ENCODE measurements at places on chromosomes 3 and 15.

- no peak for DNase-seq
These were observed 3.8 kb downstream of the IL1RAP start for GRCh38 chr3:190517687-190518086.

DNA sequence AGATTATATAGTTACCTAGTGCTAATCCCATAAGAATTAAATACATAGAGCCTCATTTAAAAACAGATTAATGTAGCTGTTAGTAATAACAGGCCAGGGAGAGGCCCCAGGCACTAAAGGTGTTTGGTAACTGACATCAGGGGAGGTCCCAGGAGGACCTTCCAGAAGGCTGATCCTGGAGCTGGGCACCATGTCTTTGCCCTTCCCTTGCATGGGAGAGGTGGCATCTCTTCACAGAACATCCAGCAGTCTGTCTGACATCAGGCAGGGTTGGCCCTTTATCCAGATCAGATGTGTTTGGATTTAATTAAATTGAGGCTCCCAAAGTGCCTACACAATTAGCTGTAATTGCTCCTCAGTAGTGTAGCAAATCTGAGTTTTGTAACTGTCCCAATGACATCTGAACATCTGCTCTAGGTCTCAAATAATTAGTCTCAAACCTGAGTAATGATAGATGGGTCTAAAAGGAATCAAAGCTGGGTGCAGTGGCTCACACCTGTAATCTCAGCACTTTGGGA, 53.0 kb downstream of the RLBP1 start:
- no peak for DNase-seq

GRCh38 chr3:187255314-187255713, 36.2 kb downstream of the MASP1 start:
- DNase-seq, result no peak

DNA sequence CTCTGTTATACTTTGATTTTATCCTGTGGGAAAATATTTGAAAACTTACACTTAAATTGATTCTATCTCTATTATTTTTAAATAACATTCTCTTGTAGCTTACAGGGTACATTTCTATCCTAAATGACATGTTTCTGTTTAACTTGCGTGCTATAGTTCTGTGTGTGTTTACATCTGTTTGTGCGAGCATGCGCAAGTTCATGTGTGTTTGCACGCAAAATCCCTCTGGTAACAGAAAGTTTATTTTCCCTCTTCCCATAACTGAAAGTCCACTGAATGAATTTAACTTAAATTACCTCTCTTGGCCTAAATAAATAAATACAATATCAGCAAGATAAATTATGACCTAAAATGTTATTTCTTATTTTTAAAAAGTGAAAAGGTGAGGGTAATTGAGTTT, 117.3 kb upstream of the NEO1 start:
- no peak for DNase-seq

GRCh38 chr15:61444585-61444984, 215.5 kb upstream of the RORA start:
- no peak for DNase-seq

GRCh38 chr15:61115679-61116078, 113.4 kb downstream of the RORA start:
- DNase-seq, result no peak

Measured in Panc1 (cell line).